ENCODE measurements at places on chromosomes 4 and X. TPM values are rescaled to one million over a fixed set of nuclear protein-coding genes. Genes with fewer than 3 reads are reported as not detected.

The PCDH7 gene
- total RNA-seq = 0.51 TPM

The PLP1 gene
- 1.0 TPM for total RNA-seq

The HS6ST2 gene
- total RNA-seq = 0.13 TPM

The ITIH6 gene
- not detected for total RNA-seq

The CD99 gene
- 231 TPM for total RNA-seq

The L1CAM gene
- 0.13 TPM for total RNA-seq

The JCHAIN gene
- not detected for total RNA-seq

The DCX gene
- not detected for total RNA-seq

The ARHGEF6 gene
- total RNA-seq = 8.9 TPM

The DGAT2L6 gene
- total RNA-seq = not detected

The ALAS2 gene
- total RNA-seq = not detected

The ZNF157 gene
- total RNA-seq = not detected

The PLS3 gene
- total RNA-seq = 330 TPM

The DNAAF6 gene
- not detected for total RNA-seq

The MND1 gene
- total RNA-seq = 2.7 TPM

The GABRB1 gene
- not detected for total RNA-seq

The GCNA gene
- total RNA-seq = 1.3 TPM

The ASB12 gene
- total RNA-seq = not detected

The MAGEA12 gene
- total RNA-seq = not detected

The SPOCK3 gene
- not detected for total RNA-seq

The FABP2 gene
- total RNA-seq = not detected

The PNMA5 gene
- not detected for total RNA-seq

The ADH7 gene
- not detected for total RNA-seq

The DIPK2B gene
- total RNA-seq = 57.9 TPM

The FGFBP2 gene
- not detected for total RNA-seq

The SLC30A9 gene
- total RNA-seq = 44.1 TPM

The GLRA3 gene
- not detected for total RNA-seq

The HTR2C gene
- not detected for total RNA-seq

The MAGEC2 gene
- total RNA-seq = not detected

The UGT2B17 gene
- not detected for total RNA-seq

The SEPSECS gene
- total RNA-seq = 6.7 TPM

The BEX2 gene
- 0.77 TPM for total RNA-seq

The CPLX1 gene
- total RNA-seq = under 0.01 TPM

The WDR17 gene
- total RNA-seq = under 0.01 TPM

The NFKB1 gene
- 43.5 TPM for total RNA-seq

The TLR2 gene
- 0.13 TPM for total RNA-seq
